ENCODE measurements at places on chromosomes 7 and 10. TPM values are rescaled to one million over a fixed set of nuclear protein-coding genes. Genes with fewer than 3 reads are reported as not detected.

Gene SSC4D
- total RNA-seq: 0.67 TPM

Gene CLCN1
- total RNA-seq: 0.09 TPM

Gene FRMD4A
- 2.8 TPM for total RNA-seq

Gene SDK1
- 0.25 TPM for total RNA-seq

Gene OR2A7
- 2.1 TPM for total RNA-seq

DNA sequence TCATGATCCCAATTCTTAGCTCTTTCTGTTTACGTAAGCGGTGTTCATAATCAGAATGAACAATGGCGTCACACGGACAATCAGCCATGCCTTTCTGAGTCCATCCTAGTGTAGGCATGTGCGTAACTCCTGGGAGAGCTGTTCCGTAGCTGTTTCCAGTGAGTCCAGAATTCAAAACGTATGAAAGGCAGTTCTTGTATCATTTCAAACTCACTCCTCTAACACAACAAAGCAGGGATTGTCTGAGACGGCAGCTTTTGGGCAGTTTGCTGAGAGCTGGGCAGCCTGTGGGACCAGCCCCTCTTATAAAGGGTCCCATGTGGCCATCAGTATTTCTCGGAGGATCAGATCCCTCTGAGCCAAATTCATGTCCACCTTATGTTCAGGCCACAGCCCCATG lies 43.4 kb downstream of the PSPH start:
- DNase-seq: no peak

GRCh38 chr7:113119429-113119828 lies 1.1 kb upstream of the SMIM30 start:
- DNase-seq: no peak

- DNase-seq: no peak
These were observed 2.3 kb downstream of the LOXL4 start for GRCh38 chr10:98265403-98266378.

GRCh38 chr7:156827587-156828203 lies 65.3 kb downstream of the LMBR1 start:
- DNase-seq: no peak

- peak; percentile 18 for DNase-seq
These were observed at the start of gene NANOS1 for GRCh38 chr10:119029613-119030420. NANOS1 (plus strand) TSS chr10:119029714; CDS start chr10:119029802, 88 bp downstream.

DNA sequence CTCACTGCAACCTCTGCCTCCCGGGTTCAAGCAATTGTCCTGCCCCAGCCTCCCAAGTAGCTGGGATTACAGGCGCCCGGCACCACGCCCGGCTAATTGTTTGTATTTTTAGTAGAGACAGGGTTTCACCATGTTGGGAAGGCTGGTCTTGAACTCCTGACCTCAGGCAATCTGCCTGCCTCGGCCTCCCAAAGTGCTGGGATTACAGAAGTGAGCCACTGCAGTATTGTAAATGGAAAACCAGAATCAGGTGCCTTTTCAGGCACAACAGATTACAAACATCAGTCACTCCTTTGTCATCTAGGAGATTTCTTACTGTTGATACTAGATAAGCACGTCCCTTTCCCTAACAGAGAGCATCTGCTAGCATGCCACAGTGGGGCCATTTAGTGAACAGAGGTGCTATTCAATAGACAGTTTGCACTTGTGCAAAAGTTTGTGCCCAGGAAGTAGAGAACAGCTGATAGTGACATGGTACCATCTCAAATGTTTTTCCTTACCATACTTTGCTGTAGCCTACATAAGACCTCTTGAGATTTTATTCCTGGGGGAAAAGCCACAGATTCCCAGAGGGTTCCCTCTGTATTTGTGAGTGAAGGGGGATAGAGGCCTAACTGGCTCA lies 24.5 kb upstream of the WAC start:
- no peak for DNase-seq

DNA sequence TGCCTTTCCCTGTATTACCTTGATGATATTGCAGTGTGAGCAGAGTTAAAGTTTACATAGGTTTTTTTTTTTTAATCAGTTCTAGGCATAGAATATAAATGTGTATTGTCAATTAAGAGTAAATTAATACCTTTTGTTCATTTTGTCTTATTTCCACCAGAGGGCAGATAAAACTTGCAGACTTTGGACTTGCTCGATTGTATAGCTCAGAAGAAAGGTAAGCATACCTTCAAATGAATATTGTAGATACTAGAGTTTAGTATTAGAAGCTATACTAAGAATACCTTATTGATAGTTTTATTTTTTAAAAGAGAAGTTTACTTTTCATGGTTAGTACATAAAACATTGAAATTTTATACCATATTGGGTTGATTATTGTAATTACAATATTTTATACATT lies 86.8 kb downstream of the MPLKIP start:
- no peak for DNase-seq

Data from activated CD8-positive, alpha-beta T cell treated with anti-CD3 and anti-CD28 coated beads for 36 hours (primary cell).